ENCODE measurements at places on chromosomes 6 and 20.

DNA sequence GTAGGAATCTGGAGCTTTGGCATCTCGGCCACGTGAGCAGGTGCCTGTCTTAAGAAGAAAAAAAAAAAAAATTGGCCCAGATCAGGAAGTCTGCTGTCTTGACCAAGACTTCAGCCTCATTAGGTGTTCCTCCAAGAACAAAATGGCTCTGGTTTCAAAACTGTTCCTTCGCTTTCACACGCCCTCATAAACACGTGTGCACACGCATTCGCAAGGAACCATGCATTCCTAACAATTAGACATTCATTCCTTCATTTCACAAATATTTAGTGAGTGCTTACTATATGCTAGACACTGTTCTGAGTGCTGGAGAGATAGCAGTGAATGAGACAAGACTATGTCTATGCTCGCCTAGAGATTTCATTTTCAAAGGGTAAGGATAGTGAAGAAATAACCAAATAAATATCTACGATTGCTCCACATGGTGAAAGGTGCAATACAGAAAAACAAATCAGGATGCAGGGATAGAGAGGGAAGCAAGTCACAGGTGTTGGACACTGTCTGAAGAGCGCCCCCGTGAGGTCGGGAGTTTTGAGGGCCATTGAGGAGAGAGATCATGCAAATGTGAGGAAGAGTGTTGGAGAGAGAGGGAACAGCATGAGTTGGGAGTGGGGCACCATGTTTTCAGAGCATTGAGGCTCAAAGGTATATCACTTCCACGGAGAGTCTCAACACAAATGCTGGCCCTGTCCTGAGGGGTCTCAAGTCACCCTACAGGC, 53.3 kb downstream of the CCDC170 start:
- no peak for DNase-seq

DNA sequence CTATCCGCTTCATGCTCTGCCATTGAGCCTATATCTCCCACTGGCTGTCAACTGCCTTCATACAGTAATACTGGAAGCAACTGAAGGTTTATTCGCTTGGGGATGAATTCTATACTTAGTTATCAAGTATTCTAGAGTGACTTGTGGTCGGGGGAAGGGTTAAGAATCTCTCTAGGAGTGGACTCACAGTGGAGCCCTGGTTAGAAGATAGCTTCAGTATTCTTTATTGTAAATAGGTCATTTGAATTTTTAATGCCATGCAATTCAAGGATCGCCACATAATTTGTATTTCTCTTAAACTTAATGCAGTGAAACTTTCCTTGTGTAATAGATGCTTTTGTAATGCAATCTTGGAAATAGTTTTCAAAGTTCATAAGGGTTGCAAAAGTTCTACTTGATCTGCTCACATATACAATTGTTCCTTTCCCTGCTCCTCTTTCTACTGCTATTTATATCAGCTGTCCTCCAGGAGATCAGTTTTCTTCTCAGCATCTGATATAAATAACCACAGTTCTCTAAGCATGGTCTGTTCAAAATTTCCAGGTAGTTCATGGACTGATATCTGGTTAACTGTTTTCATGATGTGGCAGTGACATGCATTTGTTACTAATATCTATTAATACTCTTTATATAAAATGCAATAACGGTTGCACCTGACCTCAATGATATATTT, 120.3 kb downstream of the KCNQ5 start:
- DNase-seq = no peak

GRCh38 chr6:85417336-85417735, 32.5 kb upstream of the NT5E start:
- DNase-seq = no peak

DNA sequence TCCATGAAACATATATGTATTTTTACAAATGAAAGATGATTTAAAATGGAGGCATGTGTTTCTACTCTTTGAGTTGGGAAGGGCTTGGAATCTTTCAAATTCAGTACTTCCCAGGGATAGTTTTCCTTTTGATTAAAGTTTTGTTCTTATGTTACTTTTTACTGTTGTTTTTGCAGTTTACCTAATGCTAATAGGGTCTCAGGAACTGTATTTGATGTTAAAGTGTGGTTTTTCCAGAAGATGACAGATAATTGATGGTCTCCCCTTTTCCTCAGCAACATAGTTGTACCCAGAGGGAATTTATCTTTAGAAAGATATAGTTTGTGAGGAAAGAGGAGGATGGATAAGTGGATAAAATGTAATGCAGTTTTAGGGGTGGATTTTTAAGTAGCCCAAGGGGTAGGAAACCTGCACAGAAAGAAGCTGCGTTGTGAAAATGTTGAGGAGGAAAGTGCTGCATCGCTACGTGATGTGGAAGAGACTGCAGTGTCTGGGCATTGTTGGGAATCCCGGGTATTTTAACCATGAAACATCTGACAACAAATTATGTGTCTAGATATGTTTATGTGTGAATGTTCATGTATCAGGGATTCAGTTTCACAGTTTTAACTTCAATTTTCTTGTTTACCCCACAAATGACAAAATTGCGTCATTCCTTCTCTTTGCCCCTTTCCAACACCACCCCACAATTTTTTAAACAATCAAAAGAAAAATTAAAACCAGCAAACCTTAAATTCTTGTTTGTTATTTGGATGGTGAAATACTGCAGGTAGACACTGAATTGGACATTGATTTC, 42.3 kb downstream of the GNAS start:
- no peak for DNase-seq

- no peak for DNase-seq
These were observed 203.5 kb downstream of the KCNQ5 start for GRCh38 chr6:72825315-72825911.

DNA sequence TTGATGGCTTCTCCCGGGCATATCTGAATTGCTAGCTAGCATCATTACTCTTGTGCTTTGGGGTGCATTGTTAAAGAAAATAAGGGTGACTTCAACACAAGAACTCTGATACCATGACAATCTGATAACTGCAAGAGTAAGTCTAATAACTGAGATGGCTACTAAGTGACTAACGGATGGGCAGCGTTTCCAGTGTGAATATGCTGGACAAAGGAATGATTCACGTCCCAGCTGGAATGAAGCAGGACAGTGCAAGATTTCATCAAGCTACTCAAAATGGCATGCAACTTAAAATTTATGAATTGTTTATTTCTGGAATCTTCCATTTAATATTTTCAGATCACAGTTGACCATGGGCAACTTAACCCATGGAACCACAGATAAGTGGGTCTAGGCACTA, 31.7 kb downstream of the MOXD1 start:
- DNase-seq = no peak

- DNase-seq = no peak
These were observed 35.0 kb downstream of the ARMC2 start for GRCh38 chr6:108883172-108883571.

DNA sequence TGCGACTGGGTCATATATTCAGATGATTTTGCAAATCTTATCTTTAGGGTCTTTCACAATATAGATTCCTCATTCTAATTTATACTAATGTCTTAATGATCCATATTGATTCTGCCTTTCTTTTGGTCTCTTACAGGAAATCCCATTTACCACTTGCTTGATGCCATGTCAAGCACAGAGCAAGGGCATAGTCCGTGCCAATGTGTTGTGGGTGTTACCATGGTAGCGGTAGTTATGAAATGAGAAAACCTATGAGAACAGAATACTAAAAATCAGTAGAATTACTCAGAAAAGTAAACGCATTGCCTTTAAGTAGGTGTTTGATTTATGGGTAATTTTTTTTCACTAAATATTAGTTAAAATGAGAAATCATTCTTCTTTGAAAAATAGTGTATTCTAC, 153.9 kb upstream of the RAB32 start:
- no peak for DNase-seq

DNA sequence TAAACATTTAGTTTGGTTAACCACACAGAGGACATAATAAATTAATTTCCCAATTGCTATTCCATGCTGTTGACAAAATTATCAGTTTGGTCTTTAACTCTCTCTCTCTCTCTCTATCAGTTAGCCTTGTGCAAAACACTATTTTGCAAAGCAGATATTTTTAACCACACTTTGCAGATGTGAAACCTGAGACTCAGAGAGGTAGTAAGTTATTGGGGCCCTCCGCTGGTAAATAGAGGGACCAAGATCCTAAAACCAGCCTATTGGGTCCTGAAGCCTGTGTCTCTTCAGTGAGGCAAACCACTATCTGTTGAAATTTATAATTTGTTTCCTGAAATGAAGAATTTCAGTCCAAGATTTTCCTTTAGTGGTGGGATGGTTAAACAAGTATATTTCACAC, 231.0 kb downstream of the SOD2 start:
- DNase-seq = no peak

GRCh38 chr20:1440024-1440423, 26.6 kb downstream of the NSFL1C start:
- no peak for DNase-seq

- no peak for DNase-seq
These were observed 2.9 kb downstream of the RXRB start for GRCh38 chr6:33197431-33198048.

DNA sequence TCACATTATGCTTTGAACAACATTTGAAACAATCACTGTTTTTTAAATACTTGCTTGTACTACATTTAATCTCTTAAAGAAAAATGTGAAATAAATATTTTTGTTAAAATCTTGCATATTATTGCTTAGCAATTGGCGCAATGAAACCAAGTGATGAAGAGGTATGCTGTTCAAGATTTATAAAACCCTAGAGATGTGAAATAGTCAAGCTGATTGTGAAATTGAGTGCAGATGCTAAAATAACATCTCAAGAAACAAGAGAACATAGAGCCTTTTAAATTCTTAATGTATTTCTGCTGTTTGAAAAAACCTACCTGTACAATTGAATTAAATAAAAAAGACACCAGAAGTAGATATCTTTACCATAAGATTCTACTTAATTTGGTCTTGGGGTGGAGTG, 179.2 kb upstream of the MCHR2 start:
- no peak for DNase-seq

- DNase-seq = no peak
These were observed 296.7 kb downstream of the ZFAND3 start for GRCh38 chr6:38116248-38116647.

DNA sequence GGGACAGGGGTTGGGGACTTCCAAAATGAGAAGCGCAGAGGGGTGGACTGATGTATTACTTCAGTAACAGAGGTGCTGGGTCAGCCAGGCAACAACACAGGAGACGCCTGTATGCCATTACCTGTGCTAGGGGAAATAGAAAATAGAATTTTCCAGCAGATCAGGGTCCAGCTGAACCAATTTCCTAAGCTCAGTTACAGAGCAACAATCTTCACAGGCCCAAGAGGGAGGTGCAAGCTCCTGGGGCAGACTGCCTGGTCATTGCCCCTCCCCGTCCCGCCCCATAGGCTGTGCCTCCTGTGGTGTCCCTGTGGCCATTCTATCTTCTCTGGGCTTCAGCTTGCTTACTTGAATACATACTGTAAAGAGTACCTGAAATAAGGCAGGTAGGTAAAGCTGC, 3.7 kb downstream of the KCNK5 start:
- DNase-seq = no peak

DNA sequence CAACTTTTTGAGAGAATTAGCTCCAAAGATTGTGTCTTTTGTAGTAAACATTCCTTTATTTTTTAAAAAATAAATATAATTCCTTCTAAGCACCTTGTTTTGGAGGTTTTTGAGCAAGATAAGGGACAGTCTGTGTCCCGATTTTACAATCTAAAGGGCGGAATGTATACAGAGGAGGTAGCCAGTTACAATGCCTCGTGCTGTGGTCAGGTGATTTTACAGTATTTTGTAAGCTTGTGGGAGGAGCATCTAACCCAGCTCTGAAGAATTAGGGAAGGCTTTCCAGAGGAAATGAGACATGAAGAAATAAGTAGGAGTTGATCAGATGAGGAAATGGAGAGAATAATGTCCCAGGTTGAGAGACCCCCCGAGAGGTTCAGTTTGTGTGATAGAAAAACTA, 1.3 kb downstream of the HINT3 start:
- DNase-seq = no peak

- DNase-seq = no peak
These were observed 81.4 kb downstream of the WDR27 start for GRCh38 chr6:169620171-169621130.

DNA sequence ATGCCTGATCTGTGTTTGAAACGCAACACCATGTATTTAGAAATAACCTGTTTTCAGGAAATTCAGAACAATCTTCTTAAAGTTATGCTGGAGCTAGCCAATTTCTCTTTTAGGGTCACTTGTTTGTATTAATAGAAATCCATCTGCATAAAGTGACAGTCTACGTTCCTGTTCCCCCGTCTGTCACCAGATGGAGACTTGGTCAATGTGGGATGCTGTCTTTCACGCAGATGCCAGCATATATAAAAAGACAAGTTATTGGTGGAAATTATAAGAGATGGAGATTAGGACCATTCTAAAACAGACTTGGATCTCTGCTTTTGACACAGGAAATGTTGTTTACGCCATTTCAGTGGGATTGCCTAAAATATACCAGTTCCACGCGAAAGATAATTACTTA, 162.5 kb upstream of the STMND1 start:
- no peak for DNase-seq

DNA sequence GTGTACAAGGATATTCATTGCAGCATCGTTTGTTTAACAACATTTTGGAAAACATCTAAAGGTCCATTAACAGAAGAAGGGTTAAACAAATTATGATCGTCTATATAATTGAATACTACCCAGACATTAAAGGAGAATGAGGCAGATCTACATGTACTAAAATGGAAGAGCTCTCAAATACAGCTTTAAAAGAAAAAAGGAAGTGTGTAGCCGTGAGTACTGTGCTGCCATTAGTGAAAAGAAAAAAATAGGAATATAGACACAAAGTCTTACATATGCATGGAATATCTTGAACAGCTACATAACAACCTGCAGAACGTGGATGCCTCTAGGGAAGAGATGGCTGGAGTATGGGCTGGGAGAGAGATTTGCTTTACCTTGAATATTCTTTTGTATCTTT, 37.9 kb downstream of the PRDM1 start:
- DNase-seq = no peak

GRCh38 chr20:19435821-19436220, 223.4 kb downstream of the SLC24A3 start:
- DNase-seq = no peak

DNA sequence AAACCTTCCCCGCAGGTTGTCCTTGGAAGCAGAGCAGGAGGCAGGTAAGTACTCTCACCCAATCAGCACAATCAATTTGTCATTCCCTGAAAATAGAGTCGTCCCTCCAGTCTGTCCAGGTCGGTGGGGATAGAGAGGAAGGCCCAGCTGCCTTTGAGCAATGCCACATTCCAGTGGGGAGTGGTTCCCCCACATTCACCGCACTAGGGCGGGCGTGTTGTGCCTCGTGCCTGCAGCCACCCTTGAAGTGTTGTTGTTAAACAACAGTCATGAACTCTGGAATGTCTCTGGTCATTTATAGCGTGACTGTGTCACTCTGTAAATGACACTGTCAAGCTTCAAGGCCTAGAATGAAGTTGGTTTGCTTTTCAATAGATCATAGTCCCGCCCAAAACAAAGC, 33.4 kb downstream of the PRDM1 start:
- no peak for DNase-seq
